ENCODE measurements at places on chromosomes 4 and X.

DNA sequence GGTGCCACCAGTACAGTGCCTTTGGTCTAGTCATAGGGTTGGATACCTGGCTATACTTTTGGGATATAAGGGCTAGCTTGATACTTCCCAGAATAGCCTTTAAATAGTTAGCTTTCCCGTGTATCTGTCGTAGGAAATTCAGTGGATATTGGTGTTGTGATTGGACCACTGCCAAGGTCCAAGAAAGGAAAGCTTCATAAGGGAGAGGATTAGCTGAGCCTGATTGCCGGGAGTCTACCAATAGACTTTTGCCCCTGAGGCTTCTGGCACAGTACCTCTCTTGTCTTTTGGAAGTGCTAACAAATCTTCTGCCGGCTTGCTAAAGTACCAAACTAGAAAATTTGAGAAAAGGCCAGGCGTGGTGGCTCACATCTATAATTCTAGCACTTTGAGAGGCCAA, 350.6 kb downstream of the CHIC1 start:
- DNase-seq: no peak

DNA sequence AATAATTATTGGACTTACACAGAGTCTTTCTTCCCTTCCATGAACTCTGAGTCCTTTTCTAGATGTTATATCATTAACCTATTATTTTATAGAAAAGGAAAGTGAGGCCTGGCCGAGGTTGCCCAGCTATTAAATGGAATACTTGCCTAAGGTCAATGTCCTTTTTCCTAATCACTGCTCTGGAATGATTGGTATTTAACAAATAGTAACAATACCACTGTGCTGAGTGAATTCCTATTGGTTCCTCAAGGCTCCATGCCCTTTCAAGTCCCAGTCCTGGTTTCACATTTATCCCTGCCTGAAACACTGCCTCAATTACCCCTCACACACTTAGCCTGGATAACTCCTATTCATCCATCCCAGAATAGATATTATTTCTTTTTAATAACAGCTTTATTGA, 6.2 kb downstream of the TCEAL9 start:
- DNase-seq: no peak

DNA sequence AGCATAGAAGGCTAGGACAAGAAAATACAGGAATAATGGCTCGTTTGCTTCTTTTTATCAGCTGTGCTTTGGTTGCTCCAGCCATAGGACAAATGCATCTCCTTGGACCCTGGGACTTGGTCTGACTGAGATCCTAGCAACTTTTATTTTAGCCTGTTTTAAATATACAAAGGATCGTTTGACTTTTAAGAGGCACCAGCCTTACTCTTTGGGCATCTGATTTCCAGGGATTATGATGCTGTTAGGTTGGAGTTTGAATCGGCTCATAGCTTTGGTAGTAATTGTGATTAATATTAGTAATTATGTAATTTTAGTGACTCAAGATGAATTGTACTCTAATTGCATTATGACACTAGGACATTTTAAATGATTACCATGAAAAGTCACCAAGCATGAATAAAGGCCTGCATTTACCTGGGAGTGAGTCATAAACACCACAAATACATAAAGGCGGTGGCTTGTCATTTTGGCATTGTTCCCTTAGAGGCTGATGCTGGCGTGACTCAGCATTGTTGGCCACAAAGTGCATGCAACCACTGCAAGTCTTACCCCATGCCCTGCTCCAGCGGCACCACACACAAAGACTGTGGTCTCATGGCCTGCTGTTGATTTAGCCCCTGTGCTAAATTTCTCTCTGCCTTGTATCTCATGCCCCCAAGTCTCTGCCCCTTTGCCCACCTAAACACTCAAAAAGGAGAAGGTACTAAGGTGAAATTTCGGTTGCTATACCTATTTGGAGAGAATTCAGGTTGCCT, 12.4 kb downstream of the GPAT3 start:
- no peak for DNase-seq

- peak; percentile 20 for DNase-seq
Measured at GRCh38 chrX:147550217-147550616, 361.5 kb upstream of the FMR1 start.

GRCh38 chr4:85527815-85528214, 52.9 kb downstream of the ARHGAP24 start:
- no peak for DNase-seq

GRCh38 chr4:46124773-46125413, 1.0 kb upstream of the GABRG1 start:
- no peak for DNase-seq

Measured in NCI-H1694 treated with DMSO at 0.1 percent for 48 hours (cell line).